ENCODE measurements at places on chromosomes 2 and 18. TPM values are rescaled to one million over a fixed set of nuclear protein-coding genes. Genes with fewer than 3 reads are reported as not detected.
A peak's percentile ranks its signal among the peaks of the same experiment; 100 is the strongest.

The ALPI gene
- not detected for total RNA-seq

The INPP5D gene
- 8.1 TPM for total RNA-seq

DNA sequence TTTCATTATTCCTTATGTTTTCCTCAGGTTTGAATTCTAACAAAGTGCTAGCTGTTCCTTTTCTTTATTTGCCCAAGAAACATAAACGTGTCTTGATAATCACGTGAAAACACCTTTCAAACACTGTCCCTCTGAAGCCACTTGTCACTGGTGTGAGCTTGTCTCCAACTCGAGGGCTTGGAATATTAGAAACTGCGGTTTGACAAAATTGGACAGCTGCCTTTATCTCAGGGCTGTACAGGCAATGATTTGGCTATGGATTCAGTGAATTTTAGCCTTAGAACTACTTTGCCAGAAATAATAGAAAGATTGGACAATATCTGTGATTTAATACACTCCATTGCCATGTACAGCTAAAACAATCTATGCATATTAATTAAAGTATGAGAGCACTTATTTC lies 763.0 kb upstream of the ACVR2A start:
- DNase-seq = no peak

- DNase-seq = peak; percentile 57
These were observed 3.4 kb downstream of the CFAP65 start for GRCh38 chr2:219037783-219038499.

GRCh38 chr2:236541008-236541562 lies 28.5 kb upstream of the ACKR3 start:
- no peak for DNase-seq

GRCh38 chr2:138335036-138335435 lies 166.5 kb upstream of the SPOPL start:
- DNase-seq = peak; percentile 4

Data from stomach (tissue), 19 donors.